Hematopoietic multipotent progenitor cell treated with erythropoietin and hydrocortisone succinate and interleukin-3 and kit ligand, for 4 days (in vitro differentiated cells): ENCODE measurements at places on chromosomes 5 and 9.

GRCh38 chr5:95422838-95423237, 31.7 kb downstream of the FAM81B start:
- DNase-seq = no peak

GRCh38 chr9:77903666-77904285, 127.8 kb downstream of the GNAQ start:
- no peak for DNase-seq

DNA sequence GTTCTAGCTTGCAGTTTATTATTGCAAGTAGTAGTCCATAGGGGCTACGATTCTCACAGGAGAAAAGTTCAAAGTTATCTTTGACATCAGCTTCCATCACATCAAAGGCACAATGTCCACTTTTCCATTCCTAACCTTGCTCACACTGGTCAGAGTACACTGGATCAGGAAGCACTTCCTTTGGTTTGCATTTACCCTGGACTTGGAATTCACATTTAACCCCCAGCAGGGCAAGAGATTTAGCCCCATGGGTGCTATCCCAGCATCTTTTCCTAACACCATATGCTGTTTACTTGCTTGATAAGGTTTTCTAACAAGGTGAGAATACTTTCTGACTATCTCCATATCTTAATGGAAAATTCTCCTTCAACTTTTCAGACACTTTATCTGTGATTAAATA, 55.6 kb upstream of the ASTN2 start:
- DNase-seq = no peak

DNA sequence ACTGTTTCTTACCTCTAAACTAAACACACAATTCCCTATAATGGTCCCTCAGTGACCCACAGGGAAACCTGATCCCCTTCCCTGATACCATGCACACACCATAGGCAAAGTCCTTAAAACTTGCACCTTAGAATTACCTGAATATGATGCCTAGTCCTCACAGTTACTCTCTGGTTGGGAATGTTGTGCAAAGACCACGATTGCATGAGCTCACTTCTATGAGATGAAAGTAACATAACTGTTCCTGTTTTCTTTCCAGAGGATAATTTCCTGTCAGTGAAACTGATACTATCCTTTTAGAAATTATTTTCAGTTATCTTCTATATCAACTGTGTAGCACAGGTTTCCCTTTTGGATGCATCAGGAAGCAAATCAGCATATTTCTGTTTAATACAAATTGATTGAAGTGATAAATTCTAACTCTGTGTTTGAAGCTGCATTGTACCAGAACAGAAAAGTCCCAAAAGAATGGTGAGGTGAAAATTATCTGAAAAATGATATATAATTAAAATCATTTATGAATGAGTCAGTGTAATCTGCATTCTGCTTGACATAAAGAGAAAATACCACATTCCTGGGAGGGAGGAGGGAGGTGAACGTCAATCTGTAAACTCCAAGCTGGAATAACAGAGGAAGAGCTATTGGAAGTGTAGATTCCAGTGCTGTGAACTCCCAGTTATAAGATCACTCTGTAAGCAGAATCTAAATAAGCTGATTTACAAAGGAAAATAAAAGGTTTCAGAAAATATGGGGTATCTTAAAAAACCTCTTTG, 51.2 kb upstream of the TNFAIP8 start:
- DNase-seq = no peak

- DNase-seq = no peak
These were observed 5.2 kb downstream of the SH2D3C start for GRCh38 chr9:127773272-127773671.

DNA sequence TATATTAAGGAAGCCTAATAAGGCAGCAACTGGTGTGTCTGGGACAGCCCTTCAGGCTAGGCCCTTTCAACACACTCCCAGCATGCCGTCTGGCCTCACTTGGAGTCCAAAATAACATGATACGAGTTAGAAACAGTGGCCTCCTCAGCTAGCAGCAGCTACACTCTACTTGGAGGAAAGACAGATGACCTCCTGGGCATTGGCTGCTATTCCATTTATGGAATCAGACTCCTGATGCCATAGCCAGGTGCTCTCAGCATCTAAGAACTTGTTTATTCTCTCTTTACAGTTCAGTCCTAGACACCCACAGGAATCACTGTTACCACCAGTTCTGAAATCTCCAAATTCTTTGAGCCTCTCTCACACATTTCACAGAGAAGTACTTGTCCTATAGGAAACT, 31.8 kb downstream of the RUSC2 start:
- no peak for DNase-seq

DNA sequence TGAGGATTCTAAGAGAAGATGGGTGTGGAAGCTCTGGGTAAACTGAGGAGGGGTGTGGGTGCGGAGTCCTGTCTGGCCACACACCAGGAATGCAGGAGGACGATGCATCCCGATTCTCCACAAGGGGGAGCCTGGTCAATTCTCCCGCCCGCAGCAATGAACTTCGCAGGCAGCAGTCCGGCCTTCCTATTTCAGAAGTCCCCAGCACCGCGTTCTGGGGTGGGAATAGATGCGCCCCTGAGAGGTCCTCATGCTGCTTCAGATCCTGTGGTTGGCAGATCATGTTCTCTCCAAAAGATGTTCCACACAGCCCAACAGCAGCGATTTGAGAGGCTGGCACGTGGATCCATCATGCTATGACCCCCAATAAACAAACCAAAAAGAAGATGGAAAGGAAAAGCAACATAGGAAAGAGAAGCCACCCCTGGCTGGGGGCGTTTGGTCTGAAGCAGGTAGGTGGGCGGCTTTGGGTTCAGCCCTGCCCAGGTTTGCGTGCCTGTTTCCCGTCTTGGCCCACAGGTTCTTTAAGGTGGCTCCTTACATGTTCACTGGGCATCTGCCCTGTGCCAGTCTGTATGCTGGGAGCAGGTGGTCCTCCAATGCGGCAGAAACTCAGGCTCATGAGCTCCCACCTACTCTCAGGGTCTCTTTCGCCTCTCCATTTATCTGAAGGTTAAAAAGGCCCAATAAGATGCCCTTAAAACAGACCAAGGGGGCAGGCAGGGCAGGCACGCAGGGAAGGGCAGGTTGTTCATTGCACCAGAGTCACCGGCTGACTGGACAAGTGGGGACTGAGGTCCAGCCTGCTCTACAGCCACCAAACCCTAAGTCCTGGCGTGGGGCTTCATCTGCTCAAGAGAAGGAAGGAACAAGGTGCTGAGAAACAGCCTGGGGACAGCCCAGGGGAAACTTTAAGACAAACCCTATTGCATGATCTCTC, 171.6 kb downstream of the PAX5 start:
- peak; percentile 43 for DNase-seq

- DNase-seq = no peak
These were observed 44.3 kb upstream of the VPS13A start for GRCh38 chr9:77133011-77133410.

DNA sequence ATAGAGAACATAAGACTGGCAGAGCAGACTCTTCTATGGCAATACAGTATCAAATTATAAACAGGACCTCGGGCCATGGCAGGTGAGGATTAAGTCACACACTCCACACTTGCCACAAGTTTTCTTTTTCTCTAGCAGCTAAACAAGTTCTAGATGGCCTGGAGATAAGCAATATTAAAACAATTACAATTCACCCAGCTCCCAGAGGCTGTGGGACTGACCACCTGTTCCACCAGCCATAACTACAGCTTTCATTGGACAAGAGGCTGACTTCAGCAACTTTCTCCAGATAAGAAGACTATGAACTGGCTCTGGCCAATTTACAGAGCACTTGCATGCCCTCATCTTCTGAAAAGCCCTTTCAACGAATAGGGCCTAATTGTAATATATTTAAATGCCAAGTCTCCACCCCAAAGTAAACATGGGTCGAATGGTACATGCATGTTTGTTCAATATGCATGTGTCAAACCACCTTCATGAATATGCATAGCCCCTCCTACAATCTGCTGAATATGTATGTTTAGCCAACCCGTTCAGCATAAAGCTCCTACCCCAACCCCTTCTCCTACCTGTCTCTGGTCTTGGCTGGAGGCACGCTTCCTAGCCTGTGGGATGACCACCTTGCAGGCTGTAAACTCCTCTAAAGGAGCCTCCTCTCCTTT, 6.1 kb upstream of the CFAP157 start:
- no peak for DNase-seq

DNA sequence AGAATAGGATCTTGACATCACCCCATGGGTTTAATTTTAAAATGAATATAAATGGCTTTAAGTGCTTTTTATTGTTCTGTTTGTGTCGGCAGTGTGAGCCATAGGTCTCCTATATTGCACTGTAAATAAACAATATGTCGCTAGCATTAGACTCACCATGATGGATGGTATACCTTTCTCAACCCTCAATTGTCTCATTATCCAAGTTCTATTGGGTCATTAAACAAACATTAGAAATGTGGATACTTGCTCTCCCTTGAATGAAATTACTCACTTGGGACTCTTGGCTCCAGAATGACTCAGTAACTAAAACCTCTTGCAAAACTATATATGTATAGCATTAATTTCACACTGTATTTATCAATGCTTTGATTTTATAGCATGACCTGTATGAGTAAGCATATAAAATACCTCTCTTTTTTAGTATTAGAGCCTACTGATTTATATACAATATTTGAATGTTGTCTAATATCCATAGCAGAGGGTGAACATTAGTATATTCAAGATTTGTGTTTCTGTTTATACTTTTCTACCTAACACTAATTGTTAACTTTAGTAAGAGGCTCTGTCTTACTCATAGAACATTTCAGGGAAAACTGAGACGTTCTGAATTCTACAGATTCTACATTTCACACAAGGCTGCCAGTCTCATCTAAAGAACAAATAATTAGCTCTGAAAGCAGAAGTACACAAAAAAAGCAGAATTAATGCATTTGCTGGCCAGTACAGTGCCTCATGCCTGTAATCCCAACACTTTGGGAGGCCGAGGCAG, 303.8 kb upstream of the PRR16 start:
- DNase-seq = no peak

DNA sequence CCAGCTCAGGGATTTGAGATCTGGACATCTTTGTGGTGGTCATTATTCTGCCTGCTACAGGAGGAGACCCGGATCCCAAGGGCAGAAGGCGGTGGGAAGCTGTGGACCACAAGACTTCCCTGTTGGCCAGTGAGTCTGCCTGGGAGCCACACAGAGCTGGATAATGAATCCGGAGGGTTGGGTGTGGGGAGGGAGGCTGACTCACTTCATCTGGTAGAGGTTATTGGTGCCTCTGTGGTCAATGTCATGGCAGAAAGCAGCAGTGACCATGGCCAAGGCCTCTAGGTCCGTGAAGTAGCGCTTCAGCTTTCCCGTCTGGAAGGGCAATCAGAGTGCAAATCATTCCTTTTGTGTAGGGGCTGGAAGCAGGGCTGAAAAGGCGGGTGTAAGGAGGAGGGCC, 58.5 kb downstream of the PDE6A start:
- DNase-seq = no peak

GRCh38 chr9:126500600-126501382, 112.9 kb upstream of the LMX1B start:
- peak; percentile 81 for DNase-seq

DNA sequence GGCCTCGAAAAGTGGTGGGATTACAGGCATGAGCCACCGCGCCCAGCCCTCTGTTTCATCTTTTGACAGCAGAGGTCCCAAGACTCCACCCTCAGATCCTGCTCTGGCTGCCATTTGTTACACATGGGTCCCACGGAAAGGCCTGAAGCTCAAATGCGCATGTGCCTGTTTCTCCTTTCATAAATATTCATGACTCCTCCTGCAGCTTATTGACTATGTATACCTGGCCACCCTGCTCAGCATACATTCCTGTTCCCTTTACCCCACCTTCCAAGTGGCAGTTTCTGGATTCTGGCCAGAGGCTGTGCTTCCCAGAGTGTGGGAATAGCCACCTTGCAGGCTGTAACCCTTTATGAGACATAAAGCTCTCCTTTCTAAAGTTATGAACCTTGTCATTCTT, 46.5 kb downstream of the AUH start:
- no peak for DNase-seq

DNA sequence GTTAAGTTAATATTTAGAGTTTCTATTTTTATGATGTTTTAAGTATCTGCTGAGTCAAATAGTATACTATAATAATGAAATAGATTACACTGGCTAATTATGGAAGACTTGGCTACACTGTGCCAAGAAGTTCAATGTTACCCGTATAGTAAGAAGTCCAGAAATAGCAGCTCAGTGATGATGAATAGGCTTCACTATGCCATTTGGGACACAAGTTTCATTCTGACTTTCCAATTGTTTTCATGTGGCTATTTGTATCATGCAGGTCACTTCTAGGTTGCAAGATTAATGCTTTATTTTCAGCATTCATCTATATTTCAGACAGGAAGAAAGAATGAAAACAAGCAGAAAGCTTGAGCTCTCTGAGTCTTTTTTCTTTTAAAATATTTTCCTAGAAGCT, 194.5 kb upstream of the RIOK2 start:
- DNase-seq = no peak

DNA sequence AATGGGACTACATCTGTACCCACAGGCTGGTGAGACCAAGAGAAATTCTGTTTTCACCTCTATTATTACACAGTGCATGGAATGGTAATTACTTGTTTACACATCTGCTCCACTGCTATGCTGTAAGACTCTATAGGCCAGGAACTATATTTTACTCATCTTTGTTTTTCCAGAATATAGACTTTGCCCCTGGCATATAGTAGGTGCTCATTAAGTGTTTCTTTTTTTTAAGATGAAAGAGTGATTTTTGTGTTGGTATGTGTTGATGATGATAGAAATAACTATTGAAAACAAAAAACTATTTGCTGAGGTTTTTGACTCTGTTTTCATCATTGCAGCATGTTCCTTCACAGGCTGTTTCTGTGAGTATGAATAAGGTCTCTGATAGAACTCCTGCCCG, 294.7 kb downstream of the CSNK1G3 start:
- no peak for DNase-seq

DNA sequence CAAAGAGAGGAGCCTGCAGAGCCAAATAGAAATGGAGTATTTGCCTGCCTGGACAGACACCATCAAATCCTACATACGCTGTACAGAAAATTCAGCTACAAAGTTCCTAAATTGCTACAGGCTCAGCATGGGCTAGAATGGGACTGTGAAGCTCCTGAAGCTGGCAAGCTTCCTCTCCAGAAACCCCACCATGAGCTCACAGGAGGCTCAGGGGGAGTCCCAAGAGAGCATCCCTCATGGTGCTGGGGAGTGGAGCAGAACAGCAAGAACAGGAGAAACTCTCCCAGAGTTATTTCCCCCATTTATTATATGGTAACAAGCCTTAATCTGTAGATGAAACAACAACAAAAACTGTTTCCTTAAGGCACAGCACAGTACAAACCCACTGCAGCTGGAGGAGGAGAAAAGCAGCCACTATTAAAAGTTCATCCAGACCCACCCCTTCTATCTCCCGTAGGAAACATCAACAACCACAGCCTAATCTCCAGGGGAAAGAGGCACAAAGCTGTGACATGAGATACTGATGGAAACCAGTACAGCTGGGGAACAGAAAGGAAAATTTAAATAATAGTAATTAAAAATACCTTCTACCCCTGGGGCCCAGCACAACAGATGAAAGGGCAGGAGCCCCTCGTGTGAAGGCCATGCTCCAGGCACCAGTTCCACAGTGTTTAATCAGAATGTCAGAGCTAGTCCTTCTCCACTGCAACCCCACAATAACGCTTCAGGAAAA, 548.5 kb downstream of the MTRR start:
- no peak for DNase-seq
